Cardiac septum (tissue), 1 donor: ENCODE measurements at places on chromosomes 6 and 20.

GRCh38 chr6:160462116-160462515, 113.9 kb downstream of the SLC22A3 start:
- no peak for DNase-seq

DNA sequence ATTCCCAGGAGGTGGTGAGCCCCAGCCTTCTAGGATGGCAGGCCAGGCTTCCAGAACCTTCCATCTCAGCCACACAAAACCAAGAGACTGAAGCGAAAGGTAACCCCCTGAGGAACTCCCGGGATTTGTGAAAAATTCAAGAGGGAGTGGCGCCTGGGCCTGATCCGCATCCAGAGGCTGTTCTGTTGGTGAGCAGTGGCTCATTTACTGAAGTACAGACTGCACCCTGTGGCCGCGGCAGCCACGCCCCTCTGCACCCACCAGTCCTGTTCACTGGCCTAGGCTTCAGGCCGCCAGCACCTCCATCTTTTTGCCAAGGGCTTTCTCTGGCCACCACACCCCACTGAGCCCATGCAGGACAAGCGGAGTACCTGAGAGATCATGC, 79.1 kb upstream of the PTPN1 start:
- no peak for DNase-seq

DNA sequence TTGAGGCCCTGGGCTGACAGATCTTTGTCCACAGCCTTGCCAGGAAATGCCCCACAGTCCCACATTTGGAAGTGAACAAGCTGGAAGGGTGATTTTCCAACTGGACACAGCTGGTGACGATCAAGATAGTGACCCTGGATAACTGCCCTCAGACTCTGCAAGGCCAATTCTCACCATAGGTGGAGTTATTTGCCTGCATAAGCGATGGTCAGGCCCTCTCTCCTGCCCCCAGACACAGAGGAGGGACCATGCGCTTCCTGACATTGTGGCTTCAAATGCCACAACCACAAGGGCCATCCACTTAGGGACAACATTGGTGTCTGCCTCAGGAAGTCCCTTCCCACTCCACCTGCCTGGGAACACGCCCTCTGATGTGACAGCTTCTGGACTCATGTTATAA, 96.0 kb downstream of the JPH2 start:
- no peak for DNase-seq

- DNase-seq, result peak; percentile 79
These were observed 537 bp downstream of the TCP1 start for GRCh38 chr6:159788753-159789376.

DNA sequence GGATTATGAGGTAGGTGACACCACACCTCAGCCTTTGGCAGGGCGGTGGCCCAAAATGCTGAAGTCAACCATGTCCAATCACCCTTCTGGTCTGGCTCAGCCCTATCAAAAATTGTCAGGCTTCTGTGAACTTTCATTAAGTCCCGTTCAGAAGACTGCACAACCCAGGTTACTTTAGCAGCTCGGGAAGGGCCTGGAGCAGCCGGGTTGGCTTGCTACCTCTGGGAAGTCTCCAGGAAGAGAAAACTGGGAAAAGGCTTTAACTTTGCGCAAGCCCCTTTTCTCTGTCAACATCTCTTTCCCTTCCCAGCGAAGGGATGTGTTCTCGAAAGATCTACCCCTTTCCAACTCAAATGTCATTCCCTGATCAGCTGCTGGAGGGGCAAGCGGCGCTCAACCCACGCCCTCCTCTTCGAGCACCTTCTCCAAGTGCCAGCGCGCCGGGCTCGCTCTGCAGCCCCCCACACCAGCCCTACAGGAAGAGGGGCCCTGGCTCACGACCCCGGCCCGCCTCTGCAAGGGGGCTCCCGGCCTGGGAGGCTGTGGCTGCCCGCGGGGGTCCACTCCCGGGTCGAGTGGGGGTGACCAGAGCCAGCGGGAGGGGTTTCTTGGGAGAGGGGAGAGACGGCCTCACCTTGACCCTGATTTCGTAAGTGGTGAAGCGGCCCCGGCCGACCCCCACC, 573 bp downstream of the SNX3 start:
- DNase-seq, result no peak

DNA sequence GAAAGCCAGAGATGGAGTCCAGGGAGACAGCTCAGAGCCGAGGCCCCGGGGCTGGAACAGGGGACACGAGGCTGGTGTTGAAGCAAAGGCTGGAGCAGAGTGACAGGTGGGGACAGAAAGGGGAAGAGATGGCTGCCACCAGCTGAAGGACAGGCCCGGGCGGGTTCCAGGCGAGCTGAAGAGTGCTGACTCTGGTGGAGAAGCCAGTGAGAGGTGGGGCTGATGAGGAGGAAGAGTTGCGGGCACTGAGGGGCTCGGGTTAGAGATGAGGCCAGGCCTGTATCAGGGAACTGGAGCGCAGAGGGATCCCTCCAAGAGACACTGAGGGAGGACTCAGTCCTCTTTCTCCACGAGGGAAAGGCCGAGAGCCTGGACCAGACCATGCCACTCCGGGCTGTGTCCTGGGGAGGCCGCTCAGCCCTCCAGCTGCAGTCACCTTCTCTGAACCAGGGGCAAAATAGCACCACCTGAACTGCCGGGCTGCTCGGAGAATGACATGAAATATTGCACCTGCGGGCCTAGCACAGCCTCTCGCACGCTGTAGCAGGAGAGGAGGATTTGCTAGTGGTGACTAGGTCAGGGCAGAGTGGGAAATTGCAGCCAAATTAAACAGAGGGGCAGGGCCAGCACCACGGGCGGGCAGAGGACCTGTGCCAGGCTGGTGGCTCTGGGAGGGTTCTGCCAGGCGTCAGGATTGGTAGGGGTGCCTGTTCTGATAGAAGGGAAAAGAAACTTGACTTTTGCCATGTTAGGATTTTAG, 175.9 kb downstream of the ZDHHC14 start:
- no peak for DNase-seq

DNA sequence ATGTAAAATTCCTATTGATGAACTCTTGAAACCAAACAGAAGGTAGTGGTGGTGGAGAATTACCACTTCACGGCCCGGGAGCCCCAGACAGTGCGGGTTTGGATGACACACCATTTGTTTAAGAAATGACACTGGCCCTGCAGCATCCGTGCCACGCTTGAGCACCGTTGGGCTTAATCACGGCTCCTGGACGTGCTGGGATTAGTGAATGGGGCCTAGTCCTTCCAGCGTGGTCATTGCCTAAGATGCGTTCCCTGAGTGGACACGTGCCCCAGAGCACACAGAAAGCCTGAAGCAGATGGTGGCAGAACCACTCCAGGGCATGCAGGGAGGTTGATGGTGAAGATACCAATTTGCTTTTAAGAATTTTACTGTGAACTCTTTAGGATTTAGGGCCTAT, 14.5 kb downstream of the STX16 start:
- DNase-seq, result no peak

DNA sequence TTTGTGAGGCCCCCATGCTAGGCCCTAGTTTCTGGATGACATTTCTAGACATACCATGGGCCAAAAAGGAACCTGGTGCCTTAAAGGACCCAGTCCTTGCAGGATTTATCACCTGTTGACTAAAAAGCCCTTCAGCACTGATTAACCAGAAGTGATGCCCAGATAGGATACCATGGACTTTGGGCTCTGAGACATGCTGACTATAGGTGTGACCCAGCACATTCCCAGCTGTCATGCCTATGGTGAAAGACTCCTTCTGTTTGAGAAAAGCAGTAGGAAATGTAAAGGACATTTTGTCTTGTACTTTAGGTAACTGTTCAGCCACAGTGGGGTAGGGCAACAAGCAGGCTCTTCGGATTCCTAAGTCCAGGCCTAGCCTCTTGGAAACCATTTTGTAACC, 724.2 kb downstream of the CD109 start:
- no peak for DNase-seq
